HS-5 (cell line): ENCODE measurements at places on chromosomes 11 and 22.

DNA sequence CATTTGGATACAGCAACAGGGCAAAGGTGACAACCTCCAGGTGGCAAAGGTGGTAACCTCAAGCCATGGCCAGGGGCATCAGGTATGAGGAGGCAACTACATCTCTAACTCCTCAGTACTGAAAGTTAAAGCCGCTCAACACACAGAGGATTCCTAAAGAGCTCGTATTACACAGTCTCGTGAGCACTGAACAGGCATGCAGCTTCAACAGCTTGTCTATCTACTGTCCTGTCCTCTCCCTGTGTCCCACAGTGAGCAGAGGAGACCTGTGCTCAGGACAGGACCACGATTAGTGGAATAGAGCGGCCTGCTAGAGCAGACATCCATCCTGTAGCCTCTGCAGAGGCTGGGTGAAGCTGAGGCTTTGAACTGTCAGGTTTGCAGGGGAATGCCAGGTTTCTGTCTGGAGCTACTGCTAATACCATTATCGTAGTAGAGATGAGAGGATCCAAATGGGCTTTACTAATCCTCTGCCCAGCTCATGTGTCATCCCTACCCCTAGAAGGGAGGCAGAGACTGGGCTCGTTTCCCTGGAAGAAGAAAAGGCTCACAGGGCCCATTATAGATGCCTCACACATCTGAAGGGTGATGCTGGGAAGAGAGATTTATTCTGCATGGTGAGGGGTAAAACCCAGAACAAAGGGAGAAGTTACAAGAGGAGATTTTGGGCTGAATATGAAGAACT is 415.2 kb downstream of the LARGE1 start:
- DNase-seq, result no peak

GRCh38 chr11:128776424-128777284 is 82.8 kb downstream of the FLI1 start:
- DNase-seq, result no peak

DNA sequence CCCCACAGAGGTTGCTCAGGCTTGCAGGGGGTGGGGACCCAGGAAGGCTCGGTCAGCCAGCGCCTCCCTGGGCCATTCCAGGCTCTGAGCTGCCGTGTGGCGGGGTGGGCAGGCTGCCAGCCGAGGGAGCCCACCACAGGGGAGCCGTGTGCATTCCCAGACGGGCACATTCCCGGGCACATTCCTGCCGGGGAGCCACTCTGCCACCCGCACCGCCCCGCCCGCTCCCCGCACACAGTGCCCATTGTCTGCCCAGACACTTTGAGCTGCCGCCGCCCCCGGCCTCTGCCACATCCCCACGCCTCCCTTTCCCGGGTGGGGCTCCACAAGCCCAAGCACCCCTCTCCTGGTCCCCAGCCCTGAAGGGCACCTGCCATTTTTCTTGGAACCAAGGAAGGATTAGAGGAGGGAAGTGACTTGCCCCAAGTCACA is 27.4 kb downstream of the RPL3 start:
- DNase-seq, result no peak

- no peak for DNase-seq
These were observed at the start of gene C11orf86 for GRCh38 chr11:66974724-66975404. Gene C11orf86 (plus strand): TSS chr11:66975304. CDS start chr11:66975363, 59 bp downstream.

DNA sequence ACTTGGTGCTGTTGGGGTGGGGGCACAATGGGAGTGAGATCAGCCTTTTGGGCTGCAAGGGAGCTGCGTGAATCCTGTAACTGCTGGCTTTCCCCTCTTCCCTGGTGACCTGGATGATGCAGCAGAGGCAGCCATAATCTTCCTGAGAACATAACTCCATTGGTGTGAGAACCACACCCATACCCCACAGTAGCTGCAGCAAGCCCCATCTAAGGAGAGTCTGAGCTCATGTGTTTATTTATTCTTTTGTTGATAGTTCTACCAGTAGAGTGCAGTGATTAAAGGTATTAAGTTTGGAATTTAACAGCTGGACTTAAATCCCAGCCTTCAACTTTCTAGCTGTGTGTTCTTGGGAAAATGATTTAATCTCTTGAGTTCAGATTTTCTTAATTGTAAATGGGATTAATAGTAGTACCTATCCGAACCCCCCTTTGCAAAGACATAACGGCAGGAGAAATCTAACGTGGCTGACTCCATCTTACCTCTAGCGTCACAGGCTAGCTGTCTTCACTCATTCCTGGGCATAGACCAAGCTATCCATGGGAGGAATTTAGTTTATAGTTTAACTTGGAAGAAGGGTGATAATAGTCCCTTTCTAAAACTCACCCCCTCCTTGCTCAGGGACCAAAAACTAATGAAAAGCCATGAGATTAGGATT is 385.0 kb upstream of the DDI1 start:
- DNase-seq, result no peak

GRCh38 chr11:36890121-36890679 is 292.2 kb upstream of the RAG2 start:
- DNase-seq, result no peak

DNA sequence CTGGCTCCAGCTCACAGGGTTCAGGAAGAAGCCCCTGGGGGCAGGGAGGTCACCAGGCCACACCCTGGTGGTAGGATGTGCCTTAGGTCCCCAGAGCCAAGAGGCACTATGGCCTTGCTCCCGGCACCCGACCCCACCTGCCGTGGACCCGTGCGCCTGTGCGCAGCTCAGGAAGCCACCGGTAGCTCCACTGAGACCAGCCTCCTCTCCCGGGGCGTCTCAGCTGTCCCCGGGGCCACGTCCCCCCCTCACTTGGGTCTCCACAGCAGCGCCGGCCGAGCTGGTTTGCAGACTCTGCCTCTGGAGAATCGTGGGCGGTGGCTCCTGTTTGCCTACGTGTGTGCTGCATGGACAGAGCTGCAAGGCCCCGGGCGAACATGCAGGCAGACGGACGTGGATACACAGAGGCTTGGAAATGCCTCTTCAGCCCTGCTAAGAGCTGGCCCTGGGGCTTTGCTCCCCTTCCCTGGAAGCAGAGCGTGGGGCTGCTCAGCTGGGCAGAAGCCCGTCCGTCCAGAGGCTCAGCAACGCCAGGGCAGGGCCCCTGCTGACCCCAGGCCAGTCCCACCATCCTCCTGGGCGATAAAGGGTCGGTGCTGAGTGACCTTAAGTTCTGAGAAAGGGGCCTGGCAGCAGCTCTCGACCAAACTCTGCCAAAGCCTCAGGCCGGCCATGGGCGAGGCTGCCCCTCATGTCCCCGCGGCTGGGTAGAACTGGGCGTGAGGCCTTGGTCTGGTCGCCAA is 15.3 kb upstream of the MUC5B start:
- no peak for DNase-seq

GRCh38 chr11:133381761-133382130 is 150.6 kb downstream of the OPCML start:
- no peak for DNase-seq

- no peak for DNase-seq
These were observed 515.6 kb upstream of the CCDC90B start for GRCh38 chr11:83801799-83802198.

DNA sequence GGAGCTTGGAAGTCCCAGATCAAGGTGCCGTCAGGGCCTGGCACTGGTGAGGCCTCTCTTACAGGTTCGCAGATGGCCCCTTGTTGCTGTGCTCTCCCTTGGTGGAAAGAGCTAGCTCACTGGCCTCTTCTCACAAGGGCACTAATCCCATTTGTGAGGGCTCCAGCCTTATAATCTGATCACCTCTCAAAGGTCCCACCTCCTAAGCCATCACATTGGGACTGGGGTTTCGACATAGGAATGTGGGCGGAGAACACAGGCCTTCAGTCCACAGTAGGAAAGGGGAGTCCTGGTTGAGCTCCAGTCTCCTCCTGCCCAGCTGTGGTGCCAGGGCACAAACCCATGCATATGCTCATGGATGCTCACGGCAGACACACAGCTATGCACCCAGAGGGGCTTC is 14.0 kb upstream of the LRRC32 start:
- no peak for DNase-seq

GRCh38 chr22:23682077-23682476 is 8.7 kb upstream of the RGL4 start:
- DNase-seq, result no peak

GRCh38 chr11:64450168-64450560 is 91.2 kb downstream of the RPS6KA4 start:
- DNase-seq, result no peak

- no peak for DNase-seq
These were observed 41.2 kb upstream of the ARL14EP start for GRCh38 chr11:30281476-30282288.

- no peak for DNase-seq
These were observed 549.3 kb downstream of the OPCML start for GRCh38 chr11:132982772-132983640.

DNA sequence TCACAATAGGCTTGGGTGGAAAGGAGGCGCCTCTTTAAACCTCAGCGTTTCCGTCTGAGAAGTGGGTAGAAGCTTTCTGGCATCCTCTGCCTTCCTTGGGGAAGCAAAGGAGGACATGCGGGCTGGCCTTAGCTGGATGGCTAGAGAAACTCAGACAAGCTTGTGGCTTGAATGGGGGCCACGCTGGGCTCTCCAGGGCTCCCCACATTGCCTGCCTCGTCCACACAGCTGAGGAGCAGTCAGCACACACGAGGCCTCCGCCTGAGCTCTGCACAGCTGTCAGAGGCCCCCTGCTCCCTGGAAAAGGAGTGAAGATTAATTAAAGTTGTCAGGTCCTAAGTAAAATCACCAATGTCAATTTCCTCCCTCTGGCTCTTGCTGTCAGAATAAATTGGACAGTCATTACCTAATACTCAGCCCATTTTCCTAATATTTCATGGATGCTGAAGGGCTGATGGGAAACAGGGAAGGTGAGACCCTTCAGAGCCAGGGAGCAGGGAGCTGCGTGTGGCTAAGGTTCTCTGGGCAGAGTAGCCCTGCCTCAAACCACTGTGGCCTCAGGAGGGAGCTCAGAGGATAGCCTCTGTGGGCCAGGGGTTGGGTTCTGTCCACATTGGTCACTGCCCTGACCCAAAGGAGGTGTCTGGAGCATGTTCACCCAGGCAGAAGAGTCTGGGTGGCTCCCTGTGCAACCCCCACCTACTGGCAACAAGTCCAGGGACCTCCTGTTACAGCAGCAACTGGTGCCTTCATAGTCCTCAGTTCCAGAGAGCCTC is 118.3 kb upstream of the CD82 start:
- DNase-seq, result no peak

DNA sequence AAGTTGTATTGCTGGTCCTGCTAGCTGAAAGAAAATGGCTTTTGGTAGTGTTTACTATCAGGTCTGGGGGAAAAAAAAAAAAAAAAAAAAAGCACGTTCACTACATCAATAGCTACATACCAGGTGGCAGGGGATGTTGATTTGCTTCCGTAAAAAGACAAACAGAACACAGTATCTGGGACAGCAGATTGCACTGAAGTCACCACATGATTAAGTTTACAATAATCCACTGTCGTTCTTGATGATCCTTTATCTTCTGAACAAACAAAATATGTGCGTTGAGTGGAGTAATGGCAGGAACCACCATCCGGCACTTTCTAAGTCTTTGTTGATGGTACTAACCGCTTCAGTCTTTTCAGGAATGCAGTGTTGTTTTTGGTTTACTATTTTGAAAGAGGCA is 48.7 kb downstream of the DDX6 start:
- DNase-seq, result no peak

DNA sequence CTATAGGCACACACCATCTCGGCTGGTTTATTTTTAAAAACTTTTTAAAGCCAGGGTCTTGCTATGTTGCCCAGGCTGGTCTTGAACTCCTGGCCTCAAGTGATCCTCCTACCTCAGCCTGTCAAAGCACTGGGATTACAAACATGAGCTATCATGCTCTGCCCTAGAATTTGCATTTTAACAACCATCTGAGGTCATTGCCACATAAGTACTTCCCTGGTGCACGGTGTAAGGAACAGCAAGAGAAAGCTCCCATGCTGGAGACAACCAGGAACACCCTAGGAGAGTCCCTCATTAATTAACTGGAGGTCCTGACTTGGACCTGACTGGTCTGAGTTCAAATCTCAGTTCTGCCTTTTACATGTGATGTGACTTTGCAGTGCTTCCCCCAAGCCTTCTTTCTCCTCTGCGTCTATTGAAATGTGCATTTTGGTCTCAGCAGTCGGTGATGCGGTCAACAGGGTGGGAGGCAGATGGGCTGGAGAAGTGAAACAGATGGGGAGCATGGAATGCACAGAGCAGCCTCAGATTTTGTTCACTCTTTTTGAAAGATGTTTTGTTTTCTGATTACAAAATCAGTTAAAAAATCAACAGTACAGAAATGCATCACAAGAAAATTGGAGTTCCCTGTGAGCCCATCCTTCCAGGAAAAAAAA is 146.5 kb downstream of the MYO18B start:
- no peak for DNase-seq

- DNase-seq, result no peak
These were observed 962.1 kb downstream of the NTM start for GRCh38 chr11:132332521-132332920.

- no peak for DNase-seq
These were observed 213.2 kb downstream of the LUZP2 start for GRCh38 chr11:24709928-24710565.

GRCh38 chr11:119229288-119229672 is 23.1 kb downstream of the CBL start:
- no peak for DNase-seq

- no peak for DNase-seq
These were observed 151.6 kb upstream of the MTMR2 start for GRCh38 chr11:96075532-96075959.

DNA sequence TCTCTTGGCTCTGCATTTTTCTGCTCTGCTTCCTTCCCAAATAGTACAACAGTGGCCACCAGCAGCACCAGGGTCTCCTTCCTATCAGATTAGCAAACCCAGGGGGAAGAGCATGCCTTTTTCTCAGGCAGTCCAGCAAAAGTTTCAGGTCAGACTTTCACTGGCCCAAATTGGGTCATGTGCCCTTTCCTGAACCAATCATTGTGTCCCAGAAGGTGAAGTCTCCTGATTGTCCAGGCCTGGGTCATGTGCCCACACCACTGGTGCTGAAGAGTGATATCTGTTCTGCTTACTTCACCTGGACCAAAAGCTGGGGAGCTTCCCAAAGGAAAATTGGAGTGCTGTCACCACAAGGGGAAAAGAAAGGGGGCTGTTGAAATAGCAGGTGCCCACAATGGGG is 64.1 kb upstream of the ALX4 start:
- DNase-seq, result no peak

GRCh38 chr22:23424031-23424430 is 156.1 kb downstream of the IGLL1 start:
- DNase-seq, result no peak

DNA sequence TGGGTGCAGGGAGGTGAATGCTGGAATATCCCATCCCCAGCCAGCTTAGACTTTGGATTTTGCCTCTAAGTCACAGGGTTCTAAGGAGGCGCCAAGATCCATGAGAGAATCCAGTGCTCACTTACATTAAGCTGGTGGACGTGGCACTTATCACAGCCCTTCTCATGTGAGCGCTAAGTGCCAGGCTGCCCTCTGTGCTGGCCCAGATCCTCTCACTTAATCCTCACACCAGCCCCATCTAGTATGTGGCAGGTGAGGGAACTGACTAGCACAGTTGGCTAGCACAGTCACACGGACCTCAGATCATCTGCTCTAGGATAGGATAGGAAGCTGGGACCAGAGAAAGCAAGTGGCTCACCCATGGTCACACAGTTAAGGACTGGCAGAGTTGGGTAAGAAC is 3.6 kb downstream of the HMOX1 start:
- no peak for DNase-seq
